ENCODE measurements at places on chromosomes 13 and 19.

DNA sequence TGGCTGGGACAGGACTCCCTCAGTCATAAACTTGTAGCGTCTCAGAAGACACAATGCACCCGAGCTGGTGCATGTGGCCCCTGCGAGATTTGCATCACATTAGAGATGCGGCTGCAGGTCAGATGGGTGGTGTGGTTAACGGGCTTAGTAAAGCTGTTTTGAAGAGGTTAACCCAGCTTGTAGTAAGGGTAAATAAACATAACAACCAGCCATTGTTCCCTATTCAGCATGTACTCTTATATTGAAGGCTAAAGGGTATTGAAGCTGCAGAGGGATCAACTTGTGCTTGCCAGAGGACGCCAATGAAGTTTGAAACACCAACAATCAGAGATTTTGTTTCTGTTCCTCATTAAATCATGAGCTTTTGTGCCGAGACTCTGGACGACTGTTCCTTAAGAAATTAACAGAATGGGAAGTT lies 79.4 kb downstream of the ZIC5 start:
- DNase-seq: no peak

DNA sequence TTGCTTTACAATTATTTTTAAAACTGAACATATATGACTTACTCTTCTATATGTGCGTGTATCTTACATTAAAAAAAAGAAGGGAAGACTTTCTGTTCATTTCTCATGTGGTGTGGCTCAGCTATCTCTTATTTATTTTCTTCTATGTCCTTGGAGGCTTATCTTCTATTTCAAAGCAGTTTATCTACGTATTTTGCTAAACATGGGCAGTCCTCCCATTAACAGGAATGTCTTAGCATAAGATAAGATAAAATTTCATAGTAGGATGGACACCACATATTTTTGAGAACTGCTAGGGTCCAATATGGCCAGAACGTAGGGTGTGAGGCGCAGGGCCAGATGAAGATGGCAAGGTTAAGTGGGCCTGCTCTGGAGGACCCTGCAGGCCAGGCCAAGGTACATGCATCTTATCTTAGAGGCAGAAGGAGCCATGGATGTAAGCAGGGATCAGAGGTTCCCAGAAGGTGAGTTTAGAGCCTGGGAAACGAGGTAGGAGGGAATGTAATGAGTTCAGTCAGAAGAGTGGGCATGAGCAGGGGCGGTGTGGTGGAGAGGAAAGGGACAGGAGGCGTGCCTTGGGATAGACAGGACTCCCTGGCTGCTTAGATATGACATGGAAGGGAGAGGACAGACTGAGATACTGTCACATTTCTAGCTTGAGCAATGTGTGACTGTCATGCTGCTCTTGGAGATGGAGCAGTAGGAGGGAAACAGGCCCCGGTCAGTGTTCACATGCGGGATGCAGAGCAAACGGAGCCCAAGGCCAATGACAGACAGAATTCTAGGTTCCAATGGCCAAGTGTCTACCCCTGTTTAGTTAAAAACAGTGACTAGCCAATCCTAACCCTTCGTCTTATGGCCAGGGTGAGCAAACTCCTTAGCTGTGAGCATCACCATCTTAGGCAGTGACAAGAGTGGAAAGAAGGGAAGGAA lies 68.6 kb upstream of the MEDAG start:
- no peak for DNase-seq

DNA sequence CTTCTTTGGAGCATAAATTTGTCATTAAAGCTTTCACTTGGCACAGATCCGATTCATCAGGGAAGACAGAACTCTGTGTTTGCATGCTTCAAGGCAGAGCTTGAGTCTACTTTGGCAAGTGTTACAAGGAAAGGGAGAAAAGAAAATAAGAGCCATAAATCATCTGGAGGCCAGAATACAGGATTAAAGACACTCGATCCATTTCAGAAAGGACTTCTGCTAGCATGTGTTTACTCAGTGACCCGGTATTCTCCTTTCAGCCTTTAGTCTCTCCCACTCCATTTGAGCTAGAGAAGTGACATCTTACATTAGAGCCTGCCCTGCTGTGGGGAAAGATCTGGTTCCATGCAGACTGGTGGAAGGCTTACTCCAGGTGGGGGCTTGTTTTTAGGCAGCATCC lies 306.4 kb downstream of the KLF5 start:
- peak; percentile 15 for DNase-seq

DNA sequence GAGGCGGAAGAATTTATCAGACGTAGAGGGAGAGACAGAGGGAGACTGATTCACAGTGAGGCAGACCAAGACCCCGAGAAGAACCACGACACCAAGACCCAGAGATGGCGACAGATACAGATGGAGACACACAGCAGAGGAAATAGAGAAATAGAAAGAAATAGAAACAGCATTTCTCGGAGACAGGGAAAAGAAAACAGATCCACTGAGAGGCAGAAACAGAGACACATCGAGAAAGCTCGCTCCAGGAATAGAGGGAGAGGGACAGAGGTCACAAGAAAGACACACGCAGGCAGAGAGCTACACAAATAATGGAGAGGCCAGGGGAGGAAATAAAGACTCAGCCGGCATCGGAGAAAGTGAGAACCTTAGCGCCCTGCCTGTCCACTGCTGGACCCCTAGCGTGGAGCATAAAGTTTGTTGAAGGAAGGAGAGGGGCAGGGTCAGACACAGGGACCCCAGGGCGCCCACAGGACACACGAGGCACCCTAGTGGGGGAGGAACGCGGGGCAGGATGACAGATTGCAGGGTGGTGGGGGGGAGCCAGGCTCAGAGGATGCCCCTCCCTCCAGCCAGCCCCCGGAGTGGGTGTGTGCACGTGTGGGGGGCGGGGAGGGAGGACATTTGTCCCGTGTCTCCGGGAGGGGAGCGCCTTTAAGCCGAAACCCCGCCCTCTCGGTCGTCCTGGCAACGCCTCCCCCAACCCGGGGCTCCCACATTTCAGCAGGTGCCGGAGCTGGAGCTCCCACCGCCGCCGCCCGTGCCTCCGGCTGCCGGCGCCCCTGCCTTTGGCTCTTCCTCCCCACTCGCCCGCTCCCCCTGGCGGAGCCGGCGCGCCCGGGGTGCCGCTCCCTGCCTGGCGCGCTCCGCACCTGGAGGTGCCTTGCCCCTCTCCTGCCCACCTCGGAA lies at the start of gene PRKCG:
PRKCG (plus strand) TSS at position 716 of the 909 bp plus-strand sequence. CDS start 298 bp downstream, outside the sequence.
- peak; percentile 75 for DNase-seq

DNA sequence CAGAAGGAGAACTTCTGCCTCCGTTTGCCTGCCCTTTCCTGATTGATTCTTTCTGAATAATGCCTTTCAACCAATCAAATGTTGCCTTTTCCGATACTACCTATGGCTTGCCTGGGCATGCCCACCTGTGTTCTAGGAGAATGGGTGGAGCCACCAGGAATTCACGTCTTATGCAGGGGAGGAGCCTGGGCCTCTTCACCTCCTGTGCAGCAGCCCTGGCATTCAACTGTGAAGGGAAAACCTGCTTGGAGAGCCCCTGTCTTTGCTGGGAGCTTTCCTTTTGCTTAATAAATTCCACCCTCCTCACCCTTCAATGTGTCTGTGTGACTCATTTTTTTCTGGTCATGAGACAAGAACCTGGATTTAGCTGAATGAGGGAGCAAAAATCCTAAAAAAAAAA lies 730.7 kb downstream of the UQCRFS1 start:
- DNase-seq: peak; percentile 16

GRCh38 chr19:48836089-48837017 lies at the start of gene HSD17B14:
TSS of gene HSD17B14 (minus strand) at chr19:48836491. CDS start at chr19:48836411, 80 bp downstream.
- peak; percentile 84 for DNase-seq

Data from A549 (cell line).